ENCODE measurements at places on chromosomes 2 and 18.

DNA sequence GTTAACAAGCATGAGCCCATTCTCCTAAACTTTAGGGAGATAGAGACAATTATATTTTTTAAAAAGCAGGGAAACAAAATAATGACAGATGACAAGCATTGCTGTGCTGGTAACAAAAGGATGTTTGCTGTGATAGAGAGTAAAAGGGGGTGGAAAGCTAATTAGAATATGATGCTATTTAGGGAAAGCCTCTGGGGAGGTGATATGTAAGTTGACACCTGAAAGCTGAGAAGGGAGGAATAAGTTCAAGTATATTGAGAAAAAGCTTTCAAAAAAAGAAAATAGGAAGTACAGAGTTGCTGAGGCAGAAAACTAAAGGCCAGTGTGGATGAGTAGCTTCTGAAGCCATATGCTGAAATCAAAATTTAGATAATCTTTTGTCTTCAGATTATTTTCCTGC is 565.2 kb upstream of the NRXN1 start:
- DNase-seq = no peak

DNA sequence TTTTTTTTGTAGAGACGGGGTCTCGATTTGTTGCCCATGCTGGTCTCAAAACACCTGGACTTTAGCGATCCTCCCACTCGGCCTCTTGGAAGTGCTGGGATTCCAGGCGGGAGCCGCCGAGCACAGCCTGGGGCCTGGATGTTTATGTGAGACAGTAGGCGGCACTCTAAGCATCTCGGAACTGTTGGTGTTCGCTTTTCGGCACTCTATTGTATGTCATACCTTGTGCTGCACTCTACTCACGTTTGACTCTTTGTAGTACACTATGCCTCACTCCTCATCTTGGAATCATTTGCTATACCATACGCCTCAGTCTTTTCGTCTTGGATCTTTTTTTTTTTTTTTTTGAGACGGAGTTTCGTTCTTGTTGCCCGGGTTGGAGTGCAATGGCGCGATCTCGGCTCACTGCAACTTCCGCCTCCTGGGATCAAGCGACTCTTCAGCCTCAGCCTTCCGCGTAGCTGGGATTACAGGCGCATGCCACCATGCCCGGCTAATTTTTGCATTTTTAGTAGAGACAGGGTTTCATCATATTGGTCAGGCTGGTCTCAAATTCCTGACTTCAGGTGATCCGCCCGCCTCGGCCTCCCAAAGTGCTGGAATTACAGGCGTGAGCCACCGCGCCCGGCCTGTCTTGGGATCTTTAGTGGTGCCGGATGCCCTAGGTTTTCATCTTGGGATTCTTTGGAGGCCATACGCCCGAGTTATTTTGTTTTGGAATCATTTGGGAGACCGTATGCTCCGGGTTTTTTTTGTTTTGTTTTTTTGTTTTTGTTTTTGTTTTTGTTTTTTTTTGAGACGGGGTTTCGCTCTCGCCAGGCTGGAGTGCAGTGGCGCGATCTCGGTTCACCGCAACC is 24.2 kb upstream of the ZDBF2 start:
- no peak for DNase-seq

GRCh38 chr2:233822781-233823730 is 31.3 kb downstream of the HJURP start:
- DNase-seq = no peak

GRCh38 chr2:86821842-86822241 is 31.1 kb upstream of the CD8A start:
- DNase-seq = no peak

GRCh38 chr18:13443552-13443951 is 225.0 kb downstream of the LDLRAD4 start:
- no peak for DNase-seq

DNA sequence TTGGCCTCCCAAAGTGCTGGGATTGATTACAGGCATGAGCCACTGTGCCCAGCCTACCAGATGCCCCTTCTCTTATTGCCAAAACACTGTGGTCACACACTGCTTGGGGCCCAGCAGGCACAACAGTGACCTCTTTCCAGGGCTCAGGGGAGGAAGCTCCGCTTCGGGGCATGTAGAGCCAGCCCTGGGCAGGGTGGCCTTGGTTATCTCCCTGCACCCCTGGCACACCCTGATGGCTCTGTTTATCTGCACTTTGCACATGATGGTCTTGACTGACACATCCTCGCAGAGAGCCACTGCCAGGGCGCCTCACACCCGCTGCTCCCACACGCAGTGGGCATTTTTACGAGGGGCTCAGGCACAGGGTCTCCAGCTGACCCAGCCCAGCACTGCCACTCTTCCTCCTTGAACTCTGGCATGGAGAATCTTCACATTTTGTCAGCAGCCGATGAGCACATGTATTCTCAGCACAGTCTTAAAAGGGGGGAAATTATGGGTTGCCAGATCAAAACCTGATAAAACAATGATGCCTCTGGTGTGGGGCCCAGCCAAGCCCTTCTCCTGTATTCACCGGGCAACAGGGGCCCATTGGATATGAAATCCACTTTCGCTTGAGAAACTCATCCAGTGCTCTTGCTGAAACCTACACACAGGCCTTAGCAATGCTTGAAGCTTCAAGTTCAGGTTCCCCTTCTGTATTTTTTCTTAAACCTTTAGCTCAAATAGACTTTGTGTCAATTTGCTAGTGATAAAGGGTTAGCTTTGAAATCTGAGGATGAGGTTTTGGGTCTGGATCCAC is 5.9 kb downstream of the GYPC start:
- DNase-seq = no peak

DNA sequence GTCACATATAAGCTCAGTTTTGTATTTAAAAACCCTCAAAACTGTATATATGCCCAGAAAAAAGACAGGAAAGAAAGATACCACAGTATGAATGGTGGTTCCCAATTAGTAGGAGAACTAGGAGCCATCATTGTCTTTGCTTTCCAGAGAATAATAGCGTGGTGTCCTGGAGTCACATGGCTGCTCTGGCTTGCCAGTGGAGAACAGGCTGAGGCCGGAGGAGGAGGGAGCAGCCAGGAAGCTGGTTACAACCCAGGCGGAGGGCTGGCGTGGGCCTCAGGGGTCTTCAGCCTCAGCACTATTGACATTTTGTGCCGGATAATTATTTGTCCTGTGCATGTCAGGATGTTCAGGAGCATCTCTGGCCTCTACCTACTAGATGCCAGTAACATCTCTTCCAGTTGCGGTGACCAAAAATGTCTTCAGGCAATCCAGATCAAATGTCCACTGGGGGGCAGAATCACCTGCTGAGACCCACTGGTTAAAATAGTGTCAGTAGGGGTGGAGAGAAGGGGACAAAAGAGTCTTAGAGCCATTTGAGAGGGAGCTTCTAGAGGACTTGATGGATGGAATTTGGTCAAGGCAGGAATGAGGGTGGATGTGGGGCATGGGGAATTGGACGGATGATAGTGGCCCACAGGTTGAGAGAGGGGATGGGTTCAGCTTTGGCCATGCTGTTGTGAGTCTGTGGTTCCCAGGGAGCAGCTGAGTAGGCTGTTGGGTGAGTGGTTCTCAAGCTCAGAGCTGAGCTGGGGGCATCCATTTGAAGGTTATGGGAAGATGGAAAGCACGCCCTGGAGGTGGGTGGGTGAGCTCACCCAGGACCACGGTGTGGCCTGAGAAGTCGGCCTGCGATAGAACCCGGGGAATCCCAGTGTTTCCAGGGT is 144.9 kb downstream of the AGAP1 start:
- DNase-seq = no peak

DNA sequence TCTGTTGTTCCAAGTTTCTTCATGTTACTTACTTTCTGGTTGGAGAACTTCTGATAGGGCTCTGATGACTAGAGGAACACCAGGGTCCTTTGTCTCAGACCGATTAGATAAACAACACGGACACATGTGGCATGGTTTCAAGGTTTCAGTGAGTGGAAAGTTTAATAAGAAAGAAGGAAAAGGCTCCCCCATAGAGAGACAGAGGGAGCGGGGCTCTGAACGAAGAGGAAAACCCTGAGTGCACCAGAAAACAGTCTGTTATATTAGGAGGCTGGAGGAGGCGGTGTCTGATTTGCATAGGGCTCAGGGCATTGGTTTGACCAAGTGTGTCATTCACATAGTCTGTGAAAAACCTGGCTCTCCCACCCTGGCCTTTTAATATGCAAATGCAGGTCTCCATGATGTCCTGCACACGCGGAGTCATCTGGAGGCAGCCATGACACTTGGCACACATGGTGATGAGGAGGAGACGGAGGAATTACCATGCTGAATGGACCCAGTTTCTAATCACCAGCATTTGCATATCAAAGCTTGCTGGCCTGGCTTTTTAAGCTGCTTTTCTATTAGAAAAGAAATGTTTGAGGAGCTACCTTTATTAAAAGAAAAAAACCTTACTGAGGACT is 94.2 kb downstream of the PTPN4 start:
- no peak for DNase-seq
